ENCODE measurements at places on chromosomes 6 and 20.

- no peak for DNase-seq
These were observed at the start of gene NOTCH4 for GRCh38 chr6:32223258-32224235. Gene NOTCH4 (minus strand): TSS chr6:32224067. CDS start chr6:32223928, 139 bp downstream.

DNA sequence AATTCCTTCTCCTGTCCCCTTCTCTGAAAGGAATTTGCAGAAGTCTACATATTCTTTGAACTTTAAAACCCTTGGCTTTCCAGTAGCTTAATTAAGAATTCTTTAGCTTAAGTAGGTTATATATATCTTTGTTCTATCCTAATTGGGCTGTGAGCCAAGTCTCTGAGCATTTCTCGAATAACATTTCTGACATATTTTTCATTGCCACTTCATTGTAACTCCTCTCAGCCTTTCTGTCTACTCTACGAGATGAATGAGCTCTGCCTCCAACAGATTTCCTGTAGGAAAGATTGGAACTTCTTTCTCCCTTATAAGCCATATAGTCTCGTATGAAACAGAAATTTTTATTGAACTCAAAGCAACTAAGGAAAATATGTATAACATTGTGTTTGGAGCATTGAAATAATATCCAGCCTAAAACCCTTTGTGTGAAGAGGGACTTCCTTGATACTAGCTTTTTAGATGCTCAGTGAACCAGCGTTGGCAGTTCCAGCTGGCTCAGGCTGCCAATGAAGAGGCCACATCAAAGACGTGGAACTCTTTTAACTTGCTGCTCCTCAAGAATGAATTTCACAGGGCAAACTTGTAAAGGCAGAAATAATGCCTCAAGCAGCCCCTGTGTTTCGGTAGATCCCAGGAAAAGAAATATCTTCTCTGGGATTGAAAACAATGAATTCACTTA is 87.7 kb upstream of the NOX3 start:
- no peak for DNase-seq

DNA sequence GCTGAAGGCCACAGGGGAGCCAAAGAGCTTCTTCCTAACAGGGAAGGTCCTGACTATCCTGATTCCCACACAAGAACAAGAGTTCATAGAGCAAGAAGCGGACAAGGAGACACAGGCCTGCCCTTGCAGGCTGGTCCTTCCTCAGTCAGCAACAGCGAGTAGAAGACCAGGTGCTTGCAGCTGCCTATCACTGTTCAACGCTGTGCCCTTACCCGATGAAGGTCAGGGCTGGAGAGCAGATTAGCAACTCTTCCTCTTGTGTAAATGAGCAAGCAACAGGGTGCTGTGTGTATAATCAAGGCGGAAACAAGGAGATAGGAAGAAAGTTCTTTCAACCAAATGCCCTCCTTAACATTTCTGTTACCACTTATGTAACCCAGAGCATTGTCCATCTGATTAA is 115.3 kb upstream of the SPACA1 start:
- no peak for DNase-seq

DNA sequence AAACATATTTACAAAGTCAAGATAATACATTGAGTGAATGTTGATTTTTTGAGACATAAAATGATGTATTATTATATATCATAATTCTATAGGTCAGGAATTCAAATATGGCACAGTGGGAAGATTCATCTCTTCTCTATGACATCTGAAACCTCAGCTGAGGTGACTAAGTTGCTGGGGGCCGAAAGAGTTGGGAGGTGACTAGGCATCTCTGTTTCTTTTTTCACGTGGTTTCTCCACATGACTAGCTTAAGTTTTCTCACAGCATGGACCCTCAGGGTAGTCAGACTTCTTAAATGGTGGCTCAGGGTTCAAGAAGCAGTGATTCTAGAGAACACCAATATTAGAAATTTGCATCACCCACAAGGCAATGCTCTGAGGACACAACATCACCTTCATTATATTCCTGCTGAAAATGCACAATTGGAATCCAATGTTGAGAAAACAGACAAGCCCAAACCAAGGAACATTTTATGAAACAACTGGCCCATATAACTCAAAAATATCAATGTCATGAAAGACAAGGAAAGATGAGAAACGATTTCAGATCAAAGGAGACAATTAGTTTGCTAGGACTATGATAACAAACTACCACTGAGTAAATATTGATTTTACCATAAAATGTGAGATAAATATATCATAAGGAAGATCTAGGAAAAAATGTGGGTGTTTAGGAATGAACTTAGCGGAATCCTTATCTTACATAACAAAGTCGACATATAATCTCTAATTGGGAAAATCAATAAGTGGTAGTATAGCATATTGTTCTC is 273.3 kb upstream of the IRAK1BP1 start:
- no peak for DNase-seq

DNA sequence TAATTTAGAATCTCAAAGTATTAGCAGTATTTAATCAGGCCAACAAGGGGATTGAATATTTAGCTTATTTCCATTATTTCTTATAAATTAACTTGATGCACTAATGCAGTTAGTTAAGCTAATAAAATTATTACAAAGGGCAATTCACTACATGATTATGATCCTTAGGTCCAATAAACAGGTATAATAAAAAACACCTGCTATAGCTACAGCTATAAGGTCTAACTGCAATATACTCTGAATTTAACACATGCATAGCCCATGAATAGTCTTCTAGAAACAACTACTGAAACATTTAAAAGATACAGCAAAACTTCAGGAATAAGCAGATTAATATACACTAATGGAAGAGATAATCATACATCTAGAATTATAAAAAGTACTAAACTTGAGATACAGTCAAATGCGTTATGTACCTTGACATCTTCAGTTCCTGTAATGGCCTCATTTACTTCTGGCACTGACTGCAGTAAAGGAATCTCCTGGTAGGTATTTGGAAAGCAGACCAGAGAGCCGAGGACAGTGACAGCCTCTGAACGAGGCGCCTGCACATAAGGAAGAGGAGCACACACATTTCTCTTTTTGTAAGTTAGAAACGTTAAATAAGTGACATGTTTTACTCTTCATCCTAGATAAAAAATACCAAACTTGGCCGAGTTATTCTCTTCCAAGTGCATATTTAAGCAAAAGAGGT is 168.5 kb downstream of the INSM1 start:
- DNase-seq, result no peak

- peak; percentile 18 for DNase-seq
These were observed 51.1 kb downstream of the ARID1B start for GRCh38 chr6:156828280-156828703.

Data from T-helper 2 cell treated with Interferon-gamma antibody and Interleukin-4, amounts not matched to agents 5 μg/mL and 100 μg/mL, for 36 hours (primary cell).